ENCODE measurements at places on chromosomes 7 and 10.

- DNase-seq = no peak
Observed at GRCh38 chr7:21939136-21939857, 6.4 kb downstream of the CDCA7L start.

- DNase-seq = no peak
Observed at GRCh38 chr7:69608049-69608448, 9.8 kb downstream of the AUTS2 start.

GRCh38 chr7:30430777-30431176, 47.8 kb downstream of the NOD1 start:
- peak; percentile 21 for DNase-seq

GRCh38 chr7:70474639-70475234, 657.2 kb upstream of the GALNT17 start:
- DNase-seq = no peak

DNA sequence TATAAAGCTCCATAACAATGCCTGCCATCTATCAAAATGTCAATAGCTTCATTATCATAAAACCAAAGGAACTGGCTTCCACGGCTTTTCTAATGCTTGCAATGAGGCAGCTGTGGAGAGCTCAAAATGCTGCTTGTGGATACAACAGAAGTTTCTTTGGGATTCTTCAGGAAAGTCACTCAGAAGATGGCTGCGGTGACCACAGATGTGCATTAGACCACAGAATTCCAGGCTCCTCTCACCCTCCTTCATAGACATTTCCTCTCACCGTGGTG, 77.2 kb downstream of the CDCA7L start:
- DNase-seq = no peak

GRCh38 chr10:97058521-97058920, 127.2 kb downstream of the SLIT1 start:
- no peak for DNase-seq

DNA sequence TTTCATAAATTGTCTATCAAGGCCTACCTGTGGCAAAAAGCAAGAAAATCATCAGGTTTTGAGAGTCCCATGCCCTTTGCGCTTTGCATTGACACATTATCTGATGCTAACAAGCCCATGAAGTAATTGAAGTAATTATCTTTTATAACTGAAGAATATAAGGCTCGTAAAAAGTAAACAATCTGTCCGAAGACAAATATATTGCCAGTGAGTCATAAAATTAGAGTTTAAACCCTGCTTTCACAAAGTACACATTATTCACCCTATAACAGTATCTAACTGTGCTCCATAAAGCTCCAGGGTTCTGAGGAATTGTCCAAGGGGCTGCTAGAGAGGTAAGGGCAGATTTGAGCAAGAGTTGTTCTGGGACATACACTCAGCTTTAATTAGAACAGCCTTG, 102.3 kb upstream of the PPP1R3A start:
- DNase-seq = no peak

GRCh38 chr7:22586786-22587140, 86.8 kb upstream of the STEAP1B start:
- no peak for DNase-seq

GRCh38 chr7:37993060-37993501, 72.6 kb downstream of the EPDR1 start:
- no peak for DNase-seq

DNA sequence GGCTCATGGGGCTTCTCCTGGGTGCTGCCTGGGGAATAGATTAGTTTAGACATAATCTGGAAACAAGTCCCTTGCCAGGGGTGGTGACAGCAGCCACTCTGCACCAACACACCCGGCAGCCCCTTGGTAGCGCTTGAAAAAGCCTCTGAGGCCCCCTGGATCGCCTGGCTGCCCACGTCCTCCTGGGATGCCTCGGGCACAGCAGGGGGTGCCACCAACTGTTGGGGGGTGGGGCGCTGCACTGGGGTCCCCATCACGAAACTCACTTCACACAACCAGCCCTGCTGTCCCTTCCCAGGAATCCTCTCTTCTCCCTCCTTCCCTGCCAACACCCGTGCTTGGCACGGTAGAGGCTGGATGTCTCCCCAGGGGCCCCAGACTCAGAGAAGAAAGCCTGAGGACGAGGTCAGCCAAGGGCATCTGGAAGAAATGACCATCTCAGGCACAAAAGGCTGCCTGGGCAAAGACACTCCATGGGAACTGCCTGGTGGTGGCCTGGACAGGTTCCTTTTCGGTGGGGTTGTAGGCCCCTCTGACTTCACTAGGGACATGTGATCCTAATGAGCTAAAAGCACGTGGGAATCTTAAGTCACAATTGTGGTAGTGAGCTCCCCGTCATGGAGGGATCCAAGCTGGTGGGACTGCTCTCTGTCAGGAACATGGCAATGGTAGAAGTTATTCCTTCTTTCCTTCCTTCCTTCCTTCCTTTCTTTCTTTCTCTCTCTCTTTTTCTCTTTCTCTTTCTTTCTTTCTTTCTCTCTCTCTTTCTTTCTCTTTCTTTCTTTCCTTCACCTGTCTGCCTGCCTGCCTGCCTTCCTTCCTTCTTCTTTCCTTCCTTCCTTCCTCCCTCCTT, 11.3 kb downstream of the TMEM270 start:
- DNase-seq = no peak

- no peak for DNase-seq
Observed at GRCh38 chr10:5424751-5425150, 12.4 kb downstream of the NET1 start.

GRCh38 chr10:52266858-52267257, 47.2 kb upstream of the DKK1 start:
- no peak for DNase-seq

DNA sequence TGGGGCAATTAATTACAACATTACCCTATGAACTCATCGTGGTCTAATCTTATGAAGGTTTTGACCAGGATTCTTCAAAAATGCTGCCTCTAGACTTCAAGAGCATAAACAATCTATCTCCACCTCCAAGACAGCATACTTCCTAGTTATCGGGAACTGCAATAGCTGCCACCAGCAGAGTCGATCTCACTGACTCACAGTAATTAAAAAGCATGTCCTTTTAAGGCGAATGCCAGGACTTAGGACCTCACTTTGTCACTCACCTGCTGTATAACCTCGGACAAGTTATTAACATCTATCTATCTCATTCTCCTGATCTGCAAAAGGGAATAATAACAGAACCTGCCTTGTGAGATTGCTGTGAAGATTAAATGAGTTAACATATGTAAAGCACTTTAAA, 666.0 kb upstream of the COBL start:
- DNase-seq = no peak
